ENCODE measurements at places on chromosomes 11 and 22. TPM values are rescaled to one million over a fixed set of nuclear protein-coding genes. Genes with fewer than 3 reads are reported as not detected.

Gene RAC2
- total RNA-seq = 0.34 TPM

Gene SMIM38
- 0.32 TPM for total RNA-seq

Gene SCUBE2
- total RNA-seq = 0.79 TPM

Gene OR52I1
- total RNA-seq = not detected

Gene PDE2A
- total RNA-seq = not detected

Gene CLDN5
- 0.43 TPM for total RNA-seq

Gene SPI1
- total RNA-seq = not detected

Gene DBX1
- not detected for total RNA-seq

Gene SLN
- not detected for total RNA-seq

Gene OR4D5
- not detected for total RNA-seq

Gene GGTLC2
- not detected for total RNA-seq

Gene MAP6
- total RNA-seq = 0.86 TPM

Gene POGLUT3
- 21.0 TPM for total RNA-seq

Gene WNT7B
- total RNA-seq = not detected

Gene C22orf15
- 0.43 TPM for total RNA-seq

Gene GTSE1
- 0.95 TPM for total RNA-seq

Gene CNTF
- 1.1 TPM for total RNA-seq

Gene IMMP1L
- 7.3 TPM for total RNA-seq

Gene MN1
- 4.6 TPM for total RNA-seq

Gene TSSC4
- 64.0 TPM for total RNA-seq

Gene OR51G2
- total RNA-seq = not detected

Gene APOL3
- 26.5 TPM for total RNA-seq

Gene MPPED2
- 2.5 TPM for total RNA-seq

Gene MUC5AC
- total RNA-seq = not detected

Gene ISX
- total RNA-seq = not detected

Gene OR52A1
- total RNA-seq = not detected

Gene POTEH
- total RNA-seq = not detected

Gene FKBP2
- total RNA-seq = 76.0 TPM

Gene NCAM1
- total RNA-seq = not detected

Gene GAL
- 0.09 TPM for total RNA-seq

Gene ARHGAP1
- total RNA-seq = 36.3 TPM

Gene MS4A4E
- not detected for total RNA-seq

Gene TH
- total RNA-seq = not detected

Gene H19
- 518 TPM for total RNA-seq

Gene CRYBB2
- not detected for total RNA-seq

Gene CNIH2
- total RNA-seq = 0.17 TPM

Gene TMEM109
- total RNA-seq = 23.8 TPM

Gene USP2
- not detected for total RNA-seq

Gene MS4A1
- not detected for total RNA-seq

Gene ELMOD1
- total RNA-seq = under 0.01 TPM

Gene VSIG10L2
- 0.09 TPM for total RNA-seq

Gene RIMBP3B
- under 0.01 TPM for total RNA-seq

Gene GSC2
- not detected for total RNA-seq

Gene ALDH3B1
- 5.2 TPM for total RNA-seq

Gene PKDREJ
- 0.09 TPM for total RNA-seq

Gene TMEM45B
- not detected for total RNA-seq

Gene AGBL2
- 3.7 TPM for total RNA-seq

Gene SERPIND1
- total RNA-seq = not detected
